Placental pericyte (primary cell): ENCODE measurements at places on chromosomes 6 and 20. TPM values are rescaled to one million over a fixed set of nuclear protein-coding genes. Genes with fewer than 3 reads are reported as not detected.

CD83 gene
- 0.22 and 0.43 TPM in 2 replicates for total RNA-seq

TINAG gene
- total RNA-seq = not detected in 2 replicates

SMLR1 gene
- total RNA-seq = not detected in 2 replicates

TMEM217 gene
- total RNA-seq = 2.8 and 2.9 TPM in 2 replicates

HLA-DRB5 gene
- total RNA-seq = 0.14 TPM in 1 of 2 replicates, not detected in the other

SLC17A1 gene
- total RNA-seq = not detected in 2 replicates

TRIM40 gene
- total RNA-seq = not detected in 2 replicates

BPI gene
- not detected in 2 replicates for total RNA-seq

PLG gene
- total RNA-seq = not detected in 2 replicates

MYLK4 gene
- total RNA-seq = 0.43 and 0.44 TPM in 2 replicates

REM1 gene
- not detected in 2 replicates for total RNA-seq

ENPP4 gene
- 0.22 and 1.1 TPM in 2 replicates for total RNA-seq

CDKAL1 gene
- 14.4 and 30.5 TPM in 2 replicates for total RNA-seq

ARFGEF3 gene
- total RNA-seq = under 0.01 and 0.22 TPM in 2 replicates

KIFC1 gene
- total RNA-seq = 1.1 and 68.3 TPM in 2 replicates

CFAP61 gene
- total RNA-seq = not detected in 2 replicates

MAPK13 gene
- total RNA-seq = 12.5 and 21.9 TPM in 2 replicates

ZNF831 gene
- total RNA-seq = not detected in 2 replicates

SPEF1 gene
- 0.14 and 0.22 TPM in 2 replicates for total RNA-seq
